Ovary (tissue), 10 donors: ENCODE measurements at places on chromosomes 7 and 10.

GRCh38 chr7:91656541-91657482 is 223.7 kb downstream of the MTERF1 start:
- DNase-seq = no peak

DNA sequence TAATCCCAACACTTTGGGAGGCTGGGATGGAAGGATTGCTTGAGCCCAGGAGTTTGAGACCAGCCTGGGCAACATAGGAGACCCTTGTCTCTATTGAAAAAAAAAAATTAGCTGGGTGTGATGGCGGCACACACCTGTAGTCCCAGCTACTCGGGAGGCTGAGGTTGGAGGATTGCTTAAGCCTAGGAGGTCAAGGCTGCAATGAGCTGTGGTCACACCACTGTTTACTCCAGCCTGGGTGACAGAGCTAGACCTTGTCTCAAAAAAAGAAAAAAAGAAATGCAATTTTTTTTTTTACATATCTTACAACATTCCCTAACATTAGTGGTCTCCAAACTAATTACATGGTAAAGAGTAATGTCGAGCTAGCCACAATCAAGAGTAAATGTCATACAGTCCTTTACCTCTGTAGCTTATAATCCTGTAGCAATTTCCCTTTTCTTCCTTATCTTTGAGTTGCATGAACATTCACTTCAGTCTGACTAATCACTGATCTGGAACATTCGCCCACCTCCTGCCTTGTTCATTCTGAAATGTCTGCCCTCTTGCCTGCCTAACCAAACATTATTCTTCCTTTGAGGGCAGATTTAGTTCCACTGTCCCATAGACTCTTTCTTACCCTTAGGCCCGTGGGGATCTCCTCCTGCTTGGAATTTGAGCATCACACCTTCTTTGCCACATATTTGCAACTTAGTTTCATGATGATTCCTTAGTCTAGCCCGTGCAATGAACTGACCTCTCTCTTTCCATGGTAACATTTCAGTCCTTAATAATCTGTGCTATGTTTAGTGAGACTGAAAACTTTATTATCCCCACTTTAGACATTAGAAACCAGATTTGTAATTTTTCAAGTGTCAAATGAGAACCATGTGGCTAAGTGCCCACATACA is 4.8 kb upstream of the VCL start:
- DNase-seq = no peak

GRCh38 chr7:77825131-77825530 is 26.6 kb downstream of the PHTF2 start:
- DNase-seq = no peak

- no peak for DNase-seq
Measured at GRCh38 chr7:158453663-158454062, 134.0 kb downstream of the PTPRN2 start.

DNA sequence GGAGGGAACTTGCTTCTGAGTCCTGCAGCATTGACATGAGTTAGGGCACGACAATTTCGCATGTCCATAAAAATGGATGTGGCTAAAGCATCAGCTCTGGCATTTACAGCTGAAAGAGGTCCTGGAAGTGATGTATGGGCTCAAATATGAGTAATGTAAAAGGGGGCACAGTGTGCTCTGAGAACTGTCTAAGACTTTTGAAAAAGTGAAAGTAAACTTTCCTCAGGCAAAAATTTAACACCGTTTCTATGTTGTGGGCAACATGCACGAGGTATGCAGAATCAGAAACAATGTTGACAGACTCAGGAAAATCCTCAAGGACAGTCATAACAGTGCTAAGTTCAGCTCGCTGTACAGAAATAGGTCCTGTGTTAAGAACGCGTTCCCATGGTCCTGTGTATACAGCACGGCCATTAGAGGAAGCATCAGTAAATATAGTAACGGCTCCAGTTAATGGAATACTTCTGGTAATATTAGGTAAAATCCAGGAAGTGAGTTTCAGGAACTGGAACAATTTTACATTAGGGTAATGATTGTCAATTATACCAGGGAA is 37.9 kb upstream of the AKR1C2 start:
- no peak for DNase-seq

GRCh38 chr7:128103498-128104107 is 72.4 kb upstream of the LRRC4 start:
- DNase-seq = peak; percentile 78

DNA sequence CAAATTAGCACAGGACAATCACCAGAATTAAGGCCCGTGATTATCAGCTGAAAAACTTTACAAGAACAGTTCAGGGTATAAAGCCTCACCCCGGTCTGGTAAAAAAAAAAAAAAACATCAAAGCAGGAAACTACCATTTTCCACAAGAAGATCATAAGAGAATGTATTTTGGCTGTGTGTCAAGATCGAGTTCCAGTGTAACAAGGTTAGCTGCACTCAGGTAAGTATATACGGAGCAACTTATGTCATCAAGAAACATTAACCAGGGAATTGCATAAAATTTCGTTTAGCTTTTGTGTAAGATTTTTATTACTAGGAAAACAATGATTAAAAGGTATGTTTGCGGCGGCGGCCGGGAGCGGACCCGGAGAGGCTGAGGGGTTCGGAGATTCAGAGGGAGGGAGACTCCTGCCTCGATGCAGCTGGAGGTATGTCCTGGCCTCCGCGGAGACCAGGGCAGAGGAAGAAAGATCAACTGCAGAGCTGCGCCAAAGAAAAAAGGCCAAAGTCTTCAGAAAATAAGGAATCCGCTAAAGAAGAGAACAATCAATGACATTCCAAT is 533.8 kb upstream of the CNTNAP2 start:
- no peak for DNase-seq

DNA sequence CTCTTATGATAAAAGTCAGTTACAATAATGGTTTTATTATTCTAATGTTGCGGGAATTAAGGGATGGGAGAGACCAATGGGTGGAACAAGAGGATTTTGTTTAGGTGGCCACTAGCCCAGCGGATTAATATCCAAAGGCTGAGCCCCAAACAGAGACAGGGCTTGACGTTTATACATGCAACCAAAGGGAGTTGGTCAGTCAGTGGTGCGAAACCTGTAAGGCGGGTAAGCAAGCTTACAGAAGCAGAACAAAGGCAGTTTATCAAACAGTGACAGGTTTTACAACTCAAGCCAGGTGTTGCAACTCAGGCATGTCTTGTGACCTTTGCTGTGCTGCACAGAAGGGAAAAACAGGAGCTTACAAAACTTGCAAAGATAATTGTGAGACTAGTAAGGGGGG is 622.9 kb upstream of the MBL2 start:
- no peak for DNase-seq

DNA sequence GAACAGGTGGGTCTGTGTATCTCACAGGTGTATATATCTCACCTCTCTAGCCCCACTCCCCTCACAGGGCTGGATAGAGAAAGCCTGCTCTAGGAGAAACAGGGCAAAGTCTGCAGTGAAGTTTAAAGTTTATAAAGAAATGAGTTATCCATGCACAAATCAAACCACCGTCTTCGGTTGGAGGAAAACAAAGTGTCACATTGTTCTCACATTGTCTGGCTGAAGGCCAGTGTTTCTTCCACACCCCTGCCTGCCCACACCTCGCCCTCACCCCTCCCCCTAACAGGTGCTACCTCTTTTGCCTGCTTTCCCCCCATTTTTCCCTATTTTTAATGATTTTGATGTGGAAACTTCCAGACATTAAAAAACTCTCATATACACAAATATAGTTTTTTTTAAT is 25.8 kb downstream of the AQP1 start:
- DNase-seq = no peak

DNA sequence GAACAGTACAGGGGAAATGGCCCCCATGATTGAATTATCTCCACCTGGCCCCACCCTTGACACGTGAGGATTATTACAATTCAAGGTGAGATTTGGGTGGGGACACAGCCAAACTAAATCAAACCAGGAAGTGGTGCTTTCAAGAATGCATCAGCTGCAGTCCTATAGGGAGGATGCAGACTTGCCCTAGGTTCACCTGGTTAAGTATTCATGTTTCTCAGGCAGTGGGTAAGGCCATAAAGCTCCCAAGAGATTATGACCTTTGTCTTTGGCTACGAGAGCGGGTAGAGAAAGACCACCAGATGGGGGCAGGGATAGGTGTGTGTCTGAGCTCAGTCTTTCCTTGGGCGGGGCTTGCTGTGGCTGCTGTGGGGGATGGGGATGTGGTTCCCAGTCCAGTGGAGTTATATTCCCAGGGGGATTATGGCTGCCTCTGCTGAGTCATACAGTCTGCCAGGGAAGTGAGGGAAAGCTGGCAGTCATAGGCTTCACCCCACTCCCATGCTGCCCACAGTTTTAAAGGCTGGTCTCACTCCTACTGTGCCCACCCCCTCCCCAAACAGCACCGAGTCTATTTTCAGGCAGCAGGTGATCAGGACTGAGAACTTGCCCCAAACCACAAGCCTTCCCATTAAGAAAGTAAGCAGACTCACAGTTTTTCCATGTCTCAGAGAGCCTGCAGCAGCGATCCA is 8.4 kb upstream of the R3HCC1L start:
- no peak for DNase-seq

GRCh38 chr7:30168835-30169573 is 34.2 kb downstream of the MTURN start:
- DNase-seq = no peak

DNA sequence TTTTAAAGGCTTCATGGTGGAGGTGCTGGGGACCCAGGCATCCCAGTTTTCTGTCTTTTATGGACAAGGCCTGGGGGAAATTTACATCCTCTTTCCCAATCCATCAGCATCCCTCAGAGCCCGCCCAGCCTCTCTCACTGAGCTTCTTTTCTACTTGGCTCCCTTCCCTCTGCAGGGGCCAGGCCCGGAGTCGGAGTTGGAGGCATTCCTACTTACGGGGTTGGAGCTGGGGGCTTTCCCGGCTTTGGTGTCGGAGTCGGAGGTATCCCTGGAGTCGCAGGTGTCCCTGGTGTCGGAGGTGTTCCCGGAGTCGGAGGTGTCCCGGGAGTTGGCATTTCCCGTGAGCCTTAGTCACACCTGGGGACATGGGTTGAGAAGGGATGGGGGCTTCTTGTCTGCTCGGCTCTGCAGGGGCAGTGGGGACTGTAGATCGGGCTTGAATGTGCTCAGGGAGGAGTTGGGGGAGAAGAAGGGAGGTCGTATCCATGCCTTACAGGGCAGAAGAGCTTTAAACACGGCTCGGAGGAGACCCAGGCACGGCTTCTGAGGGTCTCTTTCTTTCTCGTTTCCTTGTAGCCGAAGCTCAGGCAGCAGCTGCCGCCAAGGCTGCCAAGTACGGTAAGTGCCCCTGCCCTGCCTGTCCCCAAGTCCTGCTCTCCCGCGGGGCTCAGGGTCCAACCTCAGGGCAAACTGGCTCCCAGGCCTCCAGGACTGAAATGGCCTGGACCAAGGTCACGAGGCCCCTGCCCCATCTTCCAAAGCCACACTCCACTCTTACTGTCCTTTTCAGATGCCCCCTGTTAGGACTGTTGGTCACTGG is 27.3 kb upstream of the LIMK1 start:
- DNase-seq = no peak

- no peak for DNase-seq
Measured at GRCh38 chr10:97922022-97922758, 72.5 kb downstream of the GOLGA7B start.

DNA sequence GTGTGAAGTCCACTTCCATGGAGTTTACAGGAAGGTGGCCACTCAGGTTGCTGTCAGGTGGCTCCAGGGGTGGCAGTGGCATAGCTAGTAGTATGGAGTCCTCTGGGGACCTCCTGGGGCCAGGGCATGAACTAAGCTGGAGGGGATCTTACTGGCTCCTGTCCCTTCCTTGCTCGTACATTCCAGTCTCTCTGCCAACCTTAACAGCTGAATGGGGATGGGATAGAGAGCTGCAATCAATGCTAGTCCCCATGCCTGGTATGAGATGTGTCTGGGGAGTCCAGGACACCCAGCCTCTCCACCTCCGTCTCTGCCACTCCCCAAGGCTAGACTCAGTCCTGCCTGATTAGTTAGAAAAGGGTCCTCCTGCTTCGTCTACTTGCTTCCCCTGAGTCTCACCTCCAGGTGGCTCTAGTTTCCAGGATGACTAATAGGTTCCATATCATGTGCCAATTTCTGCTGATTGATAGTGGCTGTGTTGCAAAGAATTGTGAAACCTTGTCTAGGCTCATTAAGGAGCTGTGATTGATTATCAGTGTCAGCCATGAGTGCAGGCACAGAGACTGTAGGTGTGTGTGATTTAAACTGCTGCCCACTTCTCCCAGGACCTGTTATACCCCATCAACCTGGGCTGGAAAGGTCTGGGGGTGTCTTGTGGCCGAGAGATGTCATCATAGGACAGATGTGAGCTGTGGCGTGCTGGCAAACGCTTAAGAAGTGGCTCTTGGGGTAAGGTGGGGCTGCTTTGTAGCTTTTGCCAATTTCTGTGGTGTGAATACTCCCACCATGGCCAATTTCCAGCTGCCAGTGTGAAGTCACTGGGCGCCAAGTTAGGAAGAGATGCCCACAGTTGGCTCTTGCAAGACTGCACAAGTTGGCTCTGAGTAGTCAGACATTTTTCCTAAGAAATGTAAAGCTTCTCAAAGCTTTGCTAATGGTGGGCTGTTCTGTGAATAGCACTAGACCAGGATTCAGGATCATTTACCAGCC is 59.8 kb downstream of the COL13A1 start:
- no peak for DNase-seq

GRCh38 chr10:129398711-129399141 is 68.3 kb upstream of the MGMT start:
- no peak for DNase-seq

- no peak for DNase-seq
Measured at GRCh38 chr10:24039315-24039714, 169.6 kb upstream of the KIAA1217 start.

DNA sequence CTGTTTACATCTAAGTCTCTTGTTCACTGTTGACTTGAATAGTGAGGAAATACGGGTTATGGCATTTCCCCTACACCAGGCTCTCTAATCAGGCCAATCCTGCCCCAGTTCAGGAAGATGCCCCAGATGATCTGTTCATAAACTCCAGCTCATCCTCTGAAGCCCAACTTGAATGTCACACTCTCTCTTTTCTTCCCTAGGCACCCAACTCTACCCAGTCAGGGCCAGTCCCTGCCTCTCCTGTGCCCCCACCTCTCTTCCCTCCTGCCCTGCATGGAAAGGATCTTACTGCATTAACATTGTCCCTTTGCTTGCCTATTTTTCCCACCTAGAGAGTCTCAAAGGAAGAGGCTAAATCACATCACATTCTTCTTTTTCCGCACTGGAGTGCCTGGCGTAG is 10.6 kb upstream of the TRPV6 start:
- DNase-seq = no peak

GRCh38 chr10:86316990-86317389 is 49.6 kb downstream of the GRID1 start:
- DNase-seq = no peak

GRCh38 chr7:105765846-105766245 is 110.6 kb downstream of the ATXN7L1 start:
- no peak for DNase-seq

DNA sequence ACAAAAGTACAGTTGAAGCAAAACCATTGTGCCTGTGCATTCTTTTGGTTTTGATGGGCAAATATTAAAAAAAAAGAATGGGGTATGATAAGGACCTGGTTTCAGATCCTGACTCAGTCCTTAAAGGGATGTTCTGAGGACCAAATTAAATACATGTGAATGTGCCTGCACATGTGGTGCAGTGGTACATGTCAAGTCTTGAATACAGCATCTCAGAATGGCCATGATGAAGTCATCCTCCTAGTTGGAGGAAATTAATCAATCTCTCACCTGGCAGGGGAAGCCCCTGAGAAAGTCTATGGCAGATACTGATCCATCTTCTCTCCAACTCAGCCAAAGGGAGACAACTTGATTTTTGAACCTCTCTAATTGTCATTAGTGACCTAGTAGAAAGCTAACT is 207.0 kb downstream of the SUGCT start:
- no peak for DNase-seq
